T-helper 17 cell (primary cell): ENCODE measurements at places on chromosomes 13 and 19. TPM values are rescaled to one million over a fixed set of nuclear protein-coding genes. Genes with fewer than 3 reads are reported as not detected.

GRCh38 chr13:111021270-111021669 is 93.8 kb upstream of the ARHGEF7 start:
- DNase-seq, result no peak

GRCh38 chr19:2243274-2244124 is 5.6 kb upstream of the AMH start:
- no peak for DNase-seq

- no peak for DNase-seq
Observed at GRCh38 chr19:2315818-2316353, 7.9 kb upstream of the LINGO3 start.

- DNase-seq, result no peak
Observed at GRCh38 chr13:55572862-55573261, 1567.9 kb upstream of the PRR20A start.

DNA sequence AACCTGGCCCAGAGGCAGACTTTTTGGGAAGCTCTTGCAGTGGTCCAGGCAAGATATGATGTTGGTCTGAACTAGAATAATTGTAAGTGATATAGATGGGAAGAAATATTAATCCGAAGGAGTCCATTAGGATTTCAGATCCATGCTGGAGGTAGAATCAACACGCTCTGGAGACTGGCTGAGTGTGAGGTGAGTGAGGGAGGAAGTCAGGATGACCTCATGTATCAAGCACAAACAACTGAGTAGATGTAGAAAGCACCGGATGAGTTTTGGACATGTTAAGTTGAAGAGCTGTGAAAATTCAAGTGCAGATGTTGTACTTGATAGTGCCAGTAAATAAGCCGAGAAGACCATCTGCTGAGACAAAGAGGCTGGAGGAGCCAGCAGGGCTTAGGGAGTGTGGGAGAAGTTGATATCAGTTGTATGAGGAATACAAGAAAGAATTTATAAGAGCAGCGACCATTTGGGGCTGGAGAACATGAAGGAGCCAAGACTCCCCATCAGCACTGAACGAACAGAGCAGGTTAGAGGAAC is 5.3 kb upstream of the CNMD start:
- no peak for DNase-seq

- no peak for DNase-seq
Observed at GRCh38 chr13:60001889-60002288, 161.8 kb downstream of the DIAPH3 start.

- no peak for DNase-seq
Observed at GRCh38 chr13:46303742-46304385, 83.2 kb downstream of the RUBCNL start.

DNA sequence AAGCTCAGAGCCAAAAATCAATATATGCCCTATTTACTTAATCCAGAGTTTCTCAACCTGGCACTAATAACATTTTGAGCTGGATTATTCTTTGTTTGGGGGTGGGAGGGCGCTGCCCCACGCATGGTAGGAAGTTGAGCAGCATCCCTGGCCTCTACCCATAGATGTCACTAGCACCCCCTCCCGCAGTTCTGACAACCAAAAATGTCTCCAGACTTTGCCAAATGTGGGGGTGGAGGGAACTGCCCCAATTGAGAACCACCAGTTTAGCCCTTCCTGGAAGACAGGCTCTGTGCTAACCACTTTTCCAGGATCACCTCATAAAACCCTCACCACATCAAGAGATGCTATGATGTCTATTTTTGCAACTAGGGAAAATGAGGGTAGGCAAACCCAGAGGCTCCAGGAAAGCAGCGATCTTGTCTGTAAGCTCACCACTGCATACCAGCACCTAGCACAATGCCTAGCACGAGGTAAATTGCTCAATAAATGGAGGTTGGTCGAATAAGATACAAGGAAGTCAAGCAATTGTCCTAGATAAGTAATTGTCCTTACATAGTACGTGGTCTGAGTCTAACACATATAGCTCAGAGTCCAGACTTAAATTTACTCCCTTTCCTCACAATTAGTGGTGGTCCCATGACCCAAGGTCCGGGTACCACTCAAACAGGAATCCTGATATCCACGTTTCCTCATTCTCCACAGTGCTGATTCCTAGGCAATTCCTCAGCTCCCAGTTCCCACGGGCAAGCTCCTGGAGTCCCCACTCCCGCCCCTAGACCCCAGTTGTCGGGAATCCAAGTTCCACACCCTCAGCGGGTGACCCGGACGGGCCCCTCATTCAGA is 892 bp downstream of the TRIR start:
- DNase-seq, result no peak

- DNase-seq, result no peak
Observed at GRCh38 chr19:51091126-51091525, 8.4 kb upstream of the KLK14 start.

GRCh38 chr19:51807111-51807701 is 12.2 kb downstream of the FPR3 start:
- no peak for DNase-seq

- no peak for DNase-seq
Observed at GRCh38 chr13:37707739-37708500, 109.4 kb upstream of the POSTN start.

GRCh38 chr19:46719629-46720502 is 3.0 kb upstream of the PRKD2 start:
- DNase-seq, result no peak

DNA sequence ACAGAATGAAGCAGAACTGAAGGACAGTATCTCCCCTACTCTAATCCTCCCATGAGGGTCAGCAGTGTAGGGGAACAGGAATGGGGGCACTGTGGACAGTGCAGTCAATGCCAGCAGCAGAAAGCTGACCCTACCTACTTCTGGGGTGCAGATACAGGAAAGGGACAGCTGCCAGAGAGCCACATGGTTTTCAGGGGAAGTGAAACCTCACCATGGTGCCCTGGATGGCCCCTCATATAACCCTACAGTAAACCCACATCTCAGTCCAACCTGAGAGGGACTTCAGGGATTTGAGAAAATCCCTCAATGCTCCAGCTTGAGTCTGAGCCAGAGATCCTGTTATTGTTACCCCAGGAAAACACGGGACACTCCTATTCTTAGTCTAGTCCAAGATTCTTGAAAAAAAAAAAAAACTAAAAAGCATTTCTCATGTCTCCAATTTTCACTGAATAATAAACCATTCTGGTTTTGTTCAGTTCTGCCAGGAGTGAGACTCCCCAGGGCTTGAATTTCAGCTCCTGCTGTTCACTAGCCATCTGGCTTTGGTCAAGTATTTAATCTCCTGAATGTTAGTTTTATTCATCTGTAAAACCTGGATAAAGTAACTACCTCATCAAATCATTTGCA is 511.6 kb upstream of the ARGLU1 start:
- DNase-seq, result no peak

DNA sequence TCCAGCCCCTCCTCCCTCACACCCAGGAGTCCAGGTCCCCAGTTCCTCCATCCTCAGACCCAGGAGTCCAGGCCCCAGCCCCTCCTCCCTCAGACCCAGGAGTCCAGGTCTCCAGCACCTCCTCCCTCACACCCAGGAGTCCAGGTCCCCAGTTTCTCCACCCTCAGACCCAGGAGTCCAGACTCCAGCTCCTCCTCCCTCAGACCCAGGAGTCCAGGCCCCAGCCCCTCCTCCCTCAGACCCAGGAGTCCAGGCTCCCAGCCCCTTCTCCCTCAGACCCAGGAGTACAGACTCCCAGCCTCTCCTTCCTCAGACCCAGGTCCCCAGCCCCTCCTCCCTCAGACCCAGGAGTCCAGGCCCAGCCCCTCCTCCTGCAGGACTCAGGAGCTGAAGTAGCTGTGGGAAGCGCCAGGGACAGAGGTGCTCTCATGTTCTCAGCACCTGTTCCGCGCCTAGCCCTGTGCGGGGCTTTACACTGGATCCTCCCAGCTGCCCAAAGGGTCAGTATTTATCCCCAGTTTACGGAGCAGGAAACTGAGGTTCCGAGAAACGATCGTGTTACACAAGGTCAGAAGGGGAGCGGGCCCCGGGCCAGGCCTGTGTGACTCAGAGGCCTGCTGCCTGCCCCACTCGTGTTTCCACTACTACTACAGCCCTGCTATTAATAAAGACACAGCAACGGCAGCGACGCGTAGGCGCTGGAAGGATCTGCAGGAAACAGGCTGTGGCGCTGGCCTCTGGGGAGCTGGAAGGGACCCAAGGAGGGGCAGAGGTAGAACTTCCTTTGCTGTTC is 1.7 kb upstream of the SBK3 start:
- DNase-seq, result no peak

DNA sequence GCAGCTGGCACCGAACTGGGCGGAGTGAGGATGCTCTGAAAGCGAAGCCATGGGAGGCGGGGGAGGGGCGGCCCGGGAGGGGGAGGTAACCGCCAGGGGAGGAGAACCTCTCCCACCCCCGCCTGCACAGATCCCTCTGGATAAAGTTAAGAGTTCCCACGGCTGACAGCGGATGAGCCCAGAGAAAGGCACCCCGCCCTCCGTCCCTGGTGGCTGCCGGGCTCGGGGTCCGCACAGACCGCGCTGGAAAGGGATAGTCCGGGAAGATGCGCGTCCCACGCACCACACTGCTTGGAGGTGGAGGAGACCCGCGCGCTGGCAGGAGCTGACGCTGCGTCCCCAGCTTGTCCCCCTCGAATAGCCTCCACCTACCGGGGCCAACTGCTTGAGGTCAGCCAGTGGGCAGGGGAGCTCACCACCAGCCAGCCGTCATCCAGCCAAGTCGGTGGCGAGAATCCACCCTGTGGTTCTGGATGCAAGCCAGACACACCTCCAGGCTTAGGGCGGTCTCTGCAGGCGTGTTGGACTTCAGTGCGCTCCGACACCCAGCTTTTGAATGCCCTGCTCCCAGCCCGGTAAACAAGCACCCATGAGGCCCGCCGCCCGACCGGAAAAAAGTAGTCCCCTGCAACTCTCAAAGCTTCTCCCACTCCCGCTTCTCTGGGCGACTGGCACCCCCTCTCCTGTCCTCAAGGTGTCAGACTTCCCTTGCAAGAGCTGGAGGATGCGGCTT is at the start of gene TRPC4:
TSS of gene TRPC4 (minus strand) at position 17 of the 733 bp plus-strand sequence. CDS start 86,439 bp downstream, outside the sequence.
- DNase-seq, result no peak

GRCh38 chr13:22193070-22193469 is 522.2 kb downstream of the FGF9 start:
- no peak for DNase-seq

DNA sequence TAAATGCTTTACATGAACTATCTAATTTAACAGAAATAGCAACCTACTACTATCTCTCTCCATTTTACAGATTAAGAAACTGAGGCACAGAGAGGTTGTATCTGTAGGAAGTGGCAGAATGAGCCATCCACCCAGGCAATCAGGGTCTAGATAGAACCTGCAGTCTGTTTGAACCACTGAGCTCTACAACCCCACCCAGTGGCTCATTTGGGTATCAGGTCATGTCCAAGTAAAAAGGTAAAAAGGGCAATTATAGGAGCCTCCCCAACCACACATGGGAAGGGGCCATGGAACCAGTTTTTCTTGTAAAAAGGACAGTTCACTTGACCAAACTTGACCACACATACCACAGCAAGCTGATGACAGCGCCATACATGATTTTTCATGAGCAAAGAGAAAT is 92.9 kb upstream of the SGCG start:
- DNase-seq, result no peak

DNA sequence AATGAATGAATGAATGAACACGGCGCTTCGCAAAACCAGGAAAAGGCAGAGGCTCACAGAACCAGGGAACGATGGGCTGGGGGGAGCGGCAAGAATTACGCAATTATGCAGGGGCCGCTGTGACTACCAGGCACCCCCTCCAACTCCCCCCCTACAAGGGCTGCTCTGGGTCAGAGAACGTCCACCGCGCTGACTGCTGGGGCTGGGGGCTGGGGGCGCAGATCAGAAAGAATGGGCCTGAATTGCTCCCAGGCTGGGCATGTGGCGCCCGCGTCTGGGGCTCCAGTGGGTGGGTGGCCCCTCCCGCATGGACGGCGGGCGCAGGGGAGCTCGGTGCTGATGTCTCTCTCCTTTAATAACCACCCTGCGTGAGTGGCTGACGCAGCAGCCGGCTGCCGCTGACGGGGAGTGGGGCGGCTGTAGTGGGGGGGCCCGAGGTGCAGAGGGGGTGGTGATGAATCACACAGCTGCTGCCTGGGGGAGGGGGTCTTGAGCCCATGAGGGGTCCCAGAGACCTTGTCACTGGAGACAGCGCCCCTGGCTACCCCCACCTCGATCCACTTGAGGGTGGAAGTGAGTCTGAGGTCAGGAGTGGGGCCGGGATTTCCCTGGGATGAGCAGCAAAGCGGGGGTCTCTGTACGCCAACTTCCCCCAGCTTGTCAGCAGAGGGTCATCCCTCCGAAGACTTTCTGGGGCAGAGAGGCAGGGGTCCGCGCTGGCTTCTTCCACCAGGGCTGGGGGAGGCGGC is 1.5 kb upstream of the CIRBP start:
- no peak for DNase-seq

- DNase-seq, result no peak
Observed at GRCh38 chr13:67023130-67023876, 206.8 kb downstream of the PCDH9 start.

- no peak for DNase-seq
Observed at GRCh38 chr19:16373079-16373478, 48.5 kb downstream of the KLF2 start.

GRCh38 chr19:15124572-15125231 is 17.5 kb downstream of the SYDE1 start:
- peak; percentile 80 for DNase-seq

DNA sequence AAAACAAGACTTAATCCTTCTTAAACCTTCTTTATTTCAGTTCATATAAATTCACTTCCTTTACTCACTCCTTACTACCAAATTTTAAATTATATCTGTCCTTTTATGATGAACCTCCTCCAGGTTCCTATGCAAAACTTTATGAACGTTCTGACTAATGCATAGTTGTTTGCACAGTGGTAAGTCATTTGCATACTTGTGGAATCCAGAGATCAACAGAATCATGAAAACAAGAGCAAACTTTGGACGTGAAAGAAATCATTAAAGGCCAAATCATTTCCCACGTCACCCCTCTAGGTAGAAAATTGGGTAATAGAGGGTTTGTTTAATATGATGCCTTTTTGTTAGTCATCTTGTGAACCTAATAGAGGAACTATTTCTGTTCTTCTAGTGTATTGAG is 32.3 kb upstream of the MYCBP2 start:
- DNase-seq, result no peak

The FNDC3A gene
- 49.2 TPM for total RNA-seq

The LILRA5 gene
- total RNA-seq, result 3.5 TPM

The RB1 gene
- 15.9 TPM for total RNA-seq

The FUT2 gene
- not detected for total RNA-seq

The GNG8 gene
- total RNA-seq, result not detected

The ELAVL3 gene
- total RNA-seq, result 0.26 TPM
